Daoy (cell line): ENCODE measurements at places on chromosomes 16 and 17. TPM values are rescaled to one million over a fixed set of nuclear protein-coding genes. Genes with fewer than 3 reads are reported as not detected.

DNA sequence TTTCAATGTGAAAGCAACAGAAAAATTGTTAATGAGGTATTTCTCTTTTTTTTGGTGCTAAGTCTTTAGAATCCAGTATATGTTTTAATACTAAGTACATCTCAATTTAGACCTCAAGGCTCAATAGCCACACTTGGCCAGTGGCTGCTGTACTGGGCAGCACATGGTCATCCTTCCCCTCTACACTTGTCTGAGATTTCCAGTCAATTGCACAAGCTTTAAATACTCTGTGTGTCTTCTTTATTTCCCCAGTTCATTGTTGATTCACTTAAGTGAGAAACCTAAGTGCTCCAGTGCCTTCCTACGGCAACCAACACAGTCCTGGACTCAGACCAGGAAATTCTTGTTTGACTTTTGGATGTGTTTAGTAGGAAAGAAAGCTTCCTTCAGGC is 62.2 kb downstream of the TNRC6C start:
- DNase-seq: no peak

- DNase-seq: no peak
Measured at GRCh38 chr16:74756203-74756602, 18.4 kb downstream of the FA2H start.

- no peak for DNase-seq
Measured at GRCh38 chr16:9713156-9713555, 469.1 kb downstream of the GRIN2A start.

DNA sequence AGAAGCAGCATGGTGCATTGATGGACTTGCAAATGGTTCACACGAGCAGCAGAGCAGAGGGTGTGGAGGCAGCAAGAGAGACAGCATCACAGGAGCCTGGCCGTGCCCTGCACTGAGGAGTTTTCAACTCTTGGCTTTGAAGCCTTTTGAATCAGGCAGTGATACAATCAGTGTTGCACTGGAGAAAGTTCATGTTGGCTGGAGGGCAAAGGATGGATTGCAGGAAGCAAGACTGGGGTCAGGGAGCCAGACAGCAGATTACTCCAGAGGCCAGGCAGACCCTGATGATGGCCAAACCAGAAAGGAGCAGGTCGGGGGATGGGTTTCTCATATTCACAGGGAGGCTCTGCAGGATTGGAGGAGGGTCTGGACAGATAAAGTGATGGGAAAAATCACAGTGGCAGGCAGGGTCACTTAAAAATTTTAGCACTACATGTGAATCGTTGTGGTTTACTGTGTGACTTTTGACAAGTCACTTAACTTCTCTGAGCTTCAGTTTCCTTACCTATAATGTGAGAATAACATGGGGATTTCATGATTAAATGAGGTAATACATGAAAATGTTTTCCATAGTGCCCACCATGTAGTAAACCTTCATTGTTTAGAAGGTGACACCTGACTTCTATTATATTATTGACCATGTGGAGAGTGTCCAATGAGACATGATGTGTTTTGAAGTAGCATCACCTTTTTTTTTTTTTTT is 125.3 kb downstream of the SALL1 start:
- no peak for DNase-seq

GRCh38 chr17:81121841-81122733 is 43.2 kb upstream of the PVALEF start:
- no peak for DNase-seq

DNA sequence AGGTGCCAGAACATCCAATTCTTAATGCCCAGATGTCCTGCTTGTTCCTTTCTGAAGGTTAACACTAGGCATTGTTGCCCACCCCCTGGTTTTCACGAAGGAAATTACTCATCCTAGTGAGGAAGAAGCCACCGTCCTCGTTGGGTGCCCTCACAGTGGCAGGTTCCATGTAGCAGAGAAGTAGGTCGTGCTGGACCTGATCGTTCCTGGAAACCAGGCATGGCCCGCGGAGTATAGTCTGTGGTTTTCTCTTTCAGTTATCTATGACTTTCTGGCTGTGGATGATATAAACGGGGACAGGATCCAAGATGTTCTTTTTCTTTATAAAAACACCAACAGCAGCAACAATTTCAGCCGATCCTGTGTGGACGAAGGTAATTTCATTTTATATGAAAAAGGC is 16.5 kb downstream of the RGS11 start:
- DNase-seq: no peak

GRCh38 chr17:3528880-3529511 is 28.6 kb downstream of the TRPV3 start:
- DNase-seq: peak; percentile 57

Gene ZNF668
- total RNA-seq: 8.7 and 10.5 TPM in 2 replicates

Gene TNFRSF13B
- total RNA-seq: not detected in 2 replicates

Gene RAB40B
- 1.5 and 3.2 TPM in 2 replicates for total RNA-seq

Gene HS3ST4
- total RNA-seq: not detected in 2 replicates

Gene CACNG3
- not detected in 2 replicates for total RNA-seq

Gene TNK1
- total RNA-seq: 2.6 and 4.5 TPM in 2 replicates
